ENCODE measurements at places on chromosomes 6 and 20.

DNA sequence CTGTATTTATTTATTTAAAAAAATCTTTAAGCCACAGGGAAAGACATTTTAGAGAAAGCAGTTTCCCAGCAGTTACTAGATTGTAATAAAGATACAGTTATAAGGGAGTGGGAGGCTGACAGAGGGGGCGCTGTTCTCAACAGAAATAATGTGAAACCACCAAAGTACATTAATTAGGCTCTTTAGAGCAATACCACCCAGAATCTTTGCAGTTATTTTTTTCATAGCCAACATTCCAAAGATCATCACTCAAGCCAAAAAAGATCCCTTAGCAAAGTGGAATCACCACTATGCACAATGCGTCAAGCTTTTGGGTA, 331.3 kb upstream of the DEFB112 start:
- DNase-seq, result peak; percentile 1

DNA sequence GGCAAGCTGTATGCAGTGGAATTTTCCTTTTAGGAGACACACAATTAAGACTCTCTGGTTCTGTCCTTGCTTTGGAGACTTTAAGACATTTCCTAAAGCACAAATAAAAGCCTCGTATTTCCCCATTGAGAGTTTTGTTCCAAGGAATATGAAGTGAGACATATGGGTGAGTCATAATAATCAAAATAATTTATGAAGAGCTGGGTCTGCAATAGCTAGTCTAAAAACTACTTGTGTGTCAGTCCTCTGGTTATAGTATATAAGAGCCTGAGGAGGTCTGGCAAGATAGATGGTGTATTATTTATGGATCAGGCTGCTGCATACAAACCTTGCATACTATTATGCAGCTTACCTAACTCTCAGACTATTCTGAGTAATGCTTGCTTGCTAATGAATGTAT, 142.6 kb downstream of the ADGRG6 start:
- no peak for DNase-seq

- no peak for DNase-seq
These were observed 130.6 kb downstream of the BMP7 start for GRCh38 chr20:57135875-57136274.

DNA sequence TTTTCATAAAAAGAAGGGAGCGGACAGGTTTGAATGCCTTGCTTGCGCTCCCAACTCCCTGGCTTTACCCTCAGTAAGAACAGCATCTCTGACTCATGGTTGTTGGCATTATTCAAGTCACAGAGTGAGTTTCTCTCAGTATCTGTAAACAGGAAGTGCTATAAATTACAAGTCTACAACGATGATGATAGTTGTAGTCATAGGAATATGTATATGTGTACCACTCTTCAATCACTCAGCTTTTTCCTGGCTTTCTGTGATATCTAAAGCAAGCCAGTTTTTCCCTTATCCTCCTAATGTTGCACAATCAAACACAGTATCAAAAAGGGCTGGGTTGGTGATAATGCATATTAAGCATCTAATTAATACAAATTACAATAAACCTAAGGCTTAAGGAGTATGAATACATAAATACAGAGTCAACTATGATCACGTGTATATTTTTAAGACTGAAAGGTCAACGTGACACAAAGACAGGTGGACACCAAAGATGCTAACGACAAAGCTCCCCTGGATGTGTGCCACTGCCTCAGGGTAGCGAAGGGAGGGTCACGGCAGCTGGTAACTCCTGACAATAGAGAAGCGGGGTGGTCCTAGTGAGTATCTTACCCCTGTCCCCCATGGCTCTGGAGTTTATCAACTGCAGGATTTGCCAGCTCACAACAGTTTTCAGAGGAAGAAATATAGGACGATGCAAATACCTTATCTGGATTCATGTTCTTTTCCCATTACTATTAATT, 202.8 kb downstream of the BTBD9 start:
- DNase-seq, result no peak

- no peak for DNase-seq
These were observed 390.6 kb upstream of the PLCB4 start for GRCh38 chr20:8678098-8678776.

- peak; percentile 70 for DNase-seq
These were observed 37.3 kb upstream of the TOP1 start for GRCh38 chr20:40991181-40991889.

DNA sequence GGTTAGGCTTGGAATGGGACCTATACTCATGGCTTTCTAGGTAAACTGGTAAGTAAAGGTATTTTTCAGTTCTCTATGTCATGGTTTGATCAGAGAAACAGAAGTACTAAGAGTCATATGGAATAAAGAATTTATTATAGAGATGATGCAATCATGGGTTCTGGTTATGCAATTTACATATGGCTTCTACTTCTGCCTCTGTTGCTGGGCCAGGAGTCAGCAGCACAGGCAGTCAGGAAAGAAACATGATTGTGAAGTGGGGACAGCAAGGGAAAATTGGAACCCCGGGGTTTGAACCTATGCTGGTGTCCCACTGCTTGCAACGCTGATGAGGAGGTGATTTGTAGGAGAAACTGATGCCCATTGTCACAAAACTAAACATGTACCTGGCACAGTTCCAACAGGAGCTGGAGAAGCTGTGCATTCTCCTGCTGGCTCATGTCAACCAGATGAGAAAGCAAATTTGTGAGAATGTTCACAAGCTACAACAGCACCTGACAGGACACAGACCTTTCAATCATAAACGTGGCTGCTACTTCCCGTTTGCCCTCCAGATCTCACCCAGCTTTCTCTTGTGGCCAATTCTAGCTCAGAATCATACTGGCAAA, 887.1 kb downstream of the TFAP2A start:
- no peak for DNase-seq

DNA sequence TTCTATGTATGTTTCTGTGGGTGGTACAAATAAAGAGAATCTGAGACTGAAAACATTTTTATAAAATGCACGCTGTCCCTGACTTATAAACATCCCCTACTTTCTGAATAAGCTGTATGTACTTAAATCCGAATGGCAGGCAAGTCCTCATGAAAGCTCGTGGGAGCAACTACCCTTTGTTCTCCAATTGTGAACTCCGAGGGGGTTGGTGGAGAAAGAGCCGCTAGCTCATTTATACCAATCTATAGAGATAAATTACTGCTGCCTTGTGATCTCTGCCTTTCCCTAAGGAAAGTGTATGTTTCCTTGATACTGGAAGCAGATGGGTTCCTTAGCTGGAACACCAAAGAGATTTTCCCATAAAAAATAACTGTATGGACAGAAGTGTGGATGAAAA, 84.5 kb downstream of the GJA10 start:
- DNase-seq, result no peak

GRCh38 chr6:56951049-56951831, 3.7 kb upstream of the BEND6 start:
- no peak for DNase-seq

DNA sequence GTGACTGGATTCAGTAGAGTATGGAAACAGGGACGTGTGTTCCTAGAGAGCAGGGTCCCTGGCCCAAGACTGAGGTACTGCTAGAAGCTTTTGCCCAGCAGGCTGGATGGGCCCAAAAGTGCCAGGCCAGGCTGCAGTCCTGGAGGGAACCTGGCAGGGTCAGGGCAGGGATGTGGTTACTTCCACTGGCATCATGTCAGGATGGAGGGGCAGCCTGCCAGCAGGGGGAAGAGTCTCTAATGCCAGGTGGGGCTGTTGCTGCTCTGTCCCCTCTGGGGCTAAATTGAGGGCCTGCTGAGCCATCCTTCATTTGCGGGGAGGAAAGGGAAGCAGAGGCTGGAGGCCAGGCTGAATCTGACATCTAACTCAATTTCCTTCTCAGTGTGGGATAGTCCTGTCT, 17.2 kb downstream of the ZDHHC14 start:
- no peak for DNase-seq

DNA sequence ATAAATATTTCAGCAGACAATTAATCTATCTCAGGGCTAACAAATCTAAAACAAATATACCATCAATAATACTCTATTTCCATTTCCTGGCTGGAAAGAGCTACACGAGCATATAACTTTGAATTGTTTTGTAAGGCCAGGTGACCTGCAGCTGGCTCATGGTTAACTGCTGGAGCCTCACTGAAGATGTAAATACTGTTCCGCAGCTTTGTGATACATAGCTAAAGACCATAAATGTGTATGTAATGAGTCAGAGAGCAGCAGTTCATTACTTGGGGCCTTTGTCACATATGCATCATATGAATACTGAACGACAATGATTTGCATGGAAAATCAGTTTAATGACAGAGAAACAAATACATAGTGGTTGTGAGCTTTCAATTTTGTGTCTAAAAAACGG, 109.4 kb upstream of the CCN2 start:
- no peak for DNase-seq

- no peak for DNase-seq
These were observed 111.9 kb downstream of the TBC1D7 start for GRCh38 chr6:13216236-13217014.

GRCh38 chr6:163415620-163416556, 1.4 kb downstream of the QKI start:
- peak; percentile 65 for DNase-seq

DNA sequence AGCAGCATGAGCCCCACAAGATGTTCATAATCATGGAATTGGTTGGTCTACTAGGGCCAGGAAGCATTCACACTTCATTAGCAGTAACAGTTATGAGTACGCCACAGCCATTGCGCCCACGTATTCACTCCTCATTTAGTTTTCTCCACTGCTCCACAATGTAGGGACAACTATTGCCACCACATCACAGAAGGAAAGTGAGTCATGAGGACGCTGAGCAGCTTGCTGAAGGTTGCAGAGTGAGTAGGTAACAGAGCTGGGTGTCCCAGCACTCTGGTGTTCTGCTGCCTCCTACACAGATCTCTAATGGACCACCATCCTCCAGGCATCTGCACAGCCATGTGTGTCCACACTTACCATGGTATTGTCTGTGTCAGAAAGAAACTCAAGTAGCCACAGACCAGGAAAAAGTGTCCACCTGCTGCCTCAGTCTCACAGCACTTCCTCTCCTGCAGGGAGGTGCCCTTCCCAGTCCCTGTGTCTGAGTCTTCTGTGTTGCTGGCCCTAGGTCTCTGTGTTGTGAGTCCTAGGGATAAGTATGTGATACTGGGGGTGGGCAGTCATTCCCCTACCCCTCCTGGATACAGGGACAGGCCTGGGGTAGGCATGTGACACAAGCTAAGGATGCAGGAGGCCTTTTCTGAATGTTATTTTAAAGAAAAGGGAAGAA, 103.9 kb downstream of the TTLL2 start:
- DNase-seq, result no peak
